DMS153 (cell line): ENCODE measurements at places on chromosomes 16 and 17.

GRCh38 chr17:57480438-57481196 lies 224.3 kb downstream of the MSI2 start:
- DNase-seq: no peak

GRCh38 chr17:19312406-19312805 lies 50.1 kb downstream of the B9D1 start:
- DNase-seq: no peak

DNA sequence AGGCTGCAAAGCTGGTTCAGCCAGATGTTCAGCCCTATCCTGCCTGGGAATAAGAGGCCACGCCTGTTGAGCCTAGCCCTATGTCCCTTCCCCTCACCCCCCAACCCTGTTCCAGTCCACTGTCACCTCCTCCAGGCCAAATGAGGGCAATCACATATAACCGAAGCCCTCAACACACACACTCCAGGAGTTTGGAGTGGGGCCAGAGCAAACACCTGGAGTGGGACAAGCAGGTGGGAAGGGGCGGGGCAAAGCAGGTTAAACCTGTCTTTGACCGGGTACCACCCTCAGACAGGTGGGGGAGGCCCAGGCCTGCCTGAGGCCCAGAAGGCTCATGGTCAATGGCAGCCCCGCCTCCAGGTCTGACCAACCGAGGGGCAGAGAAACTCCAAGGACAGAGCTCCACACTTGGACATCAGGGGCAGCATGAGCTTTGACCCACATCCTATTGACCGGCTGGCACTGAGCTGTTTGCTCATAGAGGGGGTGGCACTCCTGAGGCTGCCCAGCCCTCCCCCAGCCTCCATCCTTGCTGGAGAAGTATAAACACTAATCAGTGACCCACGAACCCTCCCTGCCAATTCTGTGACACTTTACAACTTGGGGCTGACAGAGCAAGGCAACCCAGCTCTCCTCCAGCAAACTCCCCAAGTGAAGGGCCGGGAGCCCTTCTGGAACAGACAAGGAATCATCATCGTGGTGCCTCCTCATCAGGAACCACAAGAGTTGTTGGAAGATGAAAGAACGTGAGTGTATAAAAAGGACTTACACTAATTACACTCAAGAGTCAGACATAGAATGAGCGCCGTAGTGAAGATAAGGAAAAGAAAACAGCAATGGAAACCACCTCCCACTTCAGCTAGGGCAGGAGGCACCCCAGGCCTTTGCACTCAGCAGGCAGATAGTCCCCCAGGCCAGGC lies 1.5 kb downstream of the ESRP2 start:
- peak; percentile 96 for DNase-seq

DNA sequence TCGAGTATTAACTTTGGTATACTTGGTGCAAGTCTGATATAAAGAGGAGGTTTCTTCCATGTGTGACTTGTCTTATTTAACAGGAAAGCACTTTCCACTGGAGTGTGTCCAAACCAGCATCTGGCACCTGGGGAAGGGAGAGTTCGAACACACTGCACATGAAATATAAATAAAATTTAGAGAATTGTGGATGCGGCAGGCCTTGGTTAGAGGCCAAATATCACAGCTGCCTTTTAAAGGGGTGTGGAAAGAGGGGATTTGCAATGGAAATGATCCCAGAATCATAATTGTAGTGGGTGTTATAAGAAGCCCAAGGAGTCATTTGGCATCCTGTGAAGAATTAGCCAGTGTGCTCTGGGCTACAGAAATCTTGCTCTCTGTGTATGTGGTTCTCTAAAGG lies 4.3 kb upstream of the NXN start:
- DNase-seq: no peak

DNA sequence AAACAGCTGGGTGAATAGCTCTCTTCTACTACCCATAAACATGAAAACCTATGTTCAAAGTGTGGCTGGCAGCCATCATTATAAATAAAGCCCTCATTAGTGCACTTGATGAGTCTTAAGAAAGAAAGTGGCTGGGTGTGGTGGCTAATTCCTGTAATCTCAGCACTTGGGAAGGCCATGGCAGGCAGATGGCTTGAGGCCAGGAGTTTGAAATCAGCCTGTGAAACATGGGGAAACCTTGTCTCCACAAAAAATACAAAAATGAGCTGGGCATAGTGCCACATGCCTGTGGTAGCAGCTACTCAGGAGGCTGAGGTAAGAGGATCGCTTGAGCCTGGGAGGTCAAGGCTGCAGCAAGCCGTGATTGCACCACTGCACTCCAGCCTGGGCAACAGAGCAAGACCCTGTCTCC lies 28.3 kb upstream of the APPBP2 start:
- DNase-seq: no peak

GRCh38 chr16:47643323-47644000 lies 182.3 kb downstream of the PHKB start:
- no peak for DNase-seq

- no peak for DNase-seq
Measured at GRCh38 chr16:85092851-85093250, 19.4 kb downstream of the CIBAR2 start.

DNA sequence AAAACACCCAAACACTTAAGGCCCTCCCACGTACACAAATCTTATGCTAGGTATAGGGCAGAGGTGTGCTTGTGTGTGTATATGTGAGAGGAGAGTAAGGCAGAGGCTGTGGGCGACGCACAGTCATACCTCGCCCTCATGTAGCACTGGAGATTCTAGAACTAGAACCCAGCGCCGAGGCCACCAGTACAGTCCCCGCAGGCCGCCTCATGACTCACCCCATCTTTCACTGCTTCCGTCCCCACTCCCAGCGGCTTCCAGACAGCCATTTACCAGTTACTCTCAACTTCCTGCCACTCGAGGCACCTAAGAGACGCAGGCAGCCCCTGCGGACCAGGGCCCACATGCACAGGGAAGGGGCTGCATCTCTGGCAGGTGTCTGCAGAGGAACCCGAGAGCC lies 23.2 kb upstream of the CYTH1 start:
- DNase-seq: no peak

DNA sequence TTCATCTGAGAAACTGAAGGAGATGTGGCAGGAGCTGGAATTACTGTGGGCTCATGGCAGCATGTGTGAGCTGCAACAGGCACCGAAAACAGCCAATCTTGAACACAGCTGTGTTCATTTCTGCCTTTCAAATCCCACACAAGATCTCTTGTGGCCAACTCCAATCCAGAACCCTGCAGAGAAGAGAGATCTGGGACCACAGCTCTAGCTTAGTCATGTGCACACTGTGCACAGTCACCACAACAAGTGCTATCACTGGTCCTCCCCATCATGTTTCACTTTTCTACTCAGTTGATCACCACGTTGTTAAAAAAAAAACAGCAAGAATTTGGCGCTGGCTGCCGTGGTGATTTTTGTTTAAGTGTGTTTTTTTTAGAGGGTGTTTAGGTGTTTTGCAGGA lies 254.5 kb upstream of the ELAC2 start:
- no peak for DNase-seq

GRCh38 chr16:85718682-85719081 lies 29.9 kb upstream of the GINS2 start:
- peak; percentile 43 for DNase-seq

DNA sequence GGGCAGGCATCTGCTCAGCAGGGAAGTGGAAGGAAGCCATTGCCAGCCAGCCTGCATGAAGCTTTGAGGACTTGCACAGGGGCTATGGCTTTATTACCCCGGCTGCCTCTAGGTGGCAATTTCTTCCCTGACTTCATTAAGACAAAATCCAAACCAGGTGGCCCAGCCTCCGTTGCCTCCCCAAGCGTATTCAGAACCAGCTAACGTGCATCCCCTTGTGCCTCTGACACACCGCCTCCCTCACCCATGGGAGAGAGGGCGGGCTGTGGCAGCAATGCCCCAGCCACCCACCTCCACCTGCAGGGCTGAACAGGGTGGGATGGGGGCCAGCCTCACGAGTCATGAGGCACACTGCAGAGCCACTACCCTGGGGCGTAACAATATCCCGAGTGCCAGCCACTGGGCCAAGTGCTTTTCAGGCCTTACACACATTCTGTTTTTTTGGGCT lies 6.8 kb downstream of the KIFC3 start:
- DNase-seq: peak; percentile 46

GRCh38 chr17:27741971-27742575 lies 58.3 kb downstream of the NOS2 start:
- no peak for DNase-seq

DNA sequence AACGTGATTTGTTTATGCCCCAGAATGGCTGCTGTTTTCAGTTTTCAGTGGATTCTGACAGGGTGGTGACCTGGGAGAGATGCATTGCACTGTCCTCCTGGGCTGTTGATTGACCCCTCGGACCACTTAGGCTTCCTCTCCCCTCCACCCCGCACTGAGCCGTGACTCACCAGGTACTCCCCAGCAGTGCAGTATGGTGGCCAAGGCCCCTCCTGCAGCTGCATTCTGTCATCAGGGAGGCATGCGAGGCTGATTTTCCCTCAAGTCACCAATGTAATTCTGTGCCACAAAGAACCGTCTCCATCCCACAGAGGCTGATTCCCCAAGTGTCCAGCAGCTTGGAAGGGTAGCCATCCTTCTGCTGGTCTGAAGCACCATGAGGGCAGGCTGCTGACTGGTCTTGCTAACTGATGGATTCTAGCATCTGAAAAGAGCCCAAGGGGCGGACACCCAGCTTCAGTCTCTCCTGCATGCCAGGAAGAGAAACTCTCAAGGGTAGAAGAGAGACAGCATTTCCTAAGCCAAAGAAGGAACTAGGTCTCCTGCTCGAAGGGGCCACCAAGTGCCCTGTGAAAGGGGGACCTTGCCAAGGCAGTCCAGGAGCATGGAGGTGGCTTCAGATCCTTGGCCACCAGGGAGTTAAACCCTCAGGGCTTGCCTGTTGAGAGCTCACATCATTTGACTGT lies 148.1 kb downstream of the SOCS1 start:
- DNase-seq: no peak

DNA sequence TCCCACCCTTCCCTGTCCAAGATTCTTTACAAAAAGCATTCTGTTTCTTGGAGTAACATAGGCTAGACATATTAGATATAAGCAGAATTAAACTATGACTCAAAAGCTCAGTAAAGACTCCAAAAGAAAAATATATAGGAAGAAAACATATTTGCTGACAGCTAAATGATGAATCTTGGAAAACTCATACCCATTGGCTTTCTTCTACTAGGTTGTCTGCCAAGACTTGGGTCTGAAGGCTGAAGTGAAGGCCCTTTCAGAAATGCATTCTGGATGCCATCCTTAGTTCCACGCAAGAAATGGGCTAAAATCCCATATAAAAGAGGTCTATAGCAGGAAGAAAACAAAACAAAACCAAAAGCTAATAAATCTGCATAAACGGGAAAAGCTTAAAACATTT lies 15.1 kb downstream of the CEP20 start:
- DNase-seq: no peak

GRCh38 chr16:58462499-58462996 lies 37.4 kb upstream of the NDRG4 start:
- DNase-seq: no peak

DNA sequence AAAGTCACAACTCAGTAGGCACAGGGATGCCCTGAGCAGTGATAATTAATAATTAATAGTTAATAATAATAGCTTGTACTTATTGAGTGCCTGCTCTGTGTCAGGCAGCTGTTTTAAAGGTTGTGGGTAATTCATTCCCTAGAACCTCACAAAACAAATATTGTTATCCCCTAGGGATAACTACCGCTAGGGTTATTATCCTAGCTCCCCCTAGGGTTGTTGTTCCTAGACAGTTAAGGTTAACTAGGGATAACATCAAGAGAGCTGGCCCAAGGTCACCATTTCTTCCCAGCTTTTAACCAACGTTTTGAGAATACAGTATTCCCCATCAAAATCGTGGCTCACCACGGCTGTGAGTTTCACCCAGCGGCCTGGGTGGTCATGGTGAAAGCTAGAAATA lies 180.1 kb downstream of the PRKCB start:
- peak; percentile 68 for DNase-seq

DNA sequence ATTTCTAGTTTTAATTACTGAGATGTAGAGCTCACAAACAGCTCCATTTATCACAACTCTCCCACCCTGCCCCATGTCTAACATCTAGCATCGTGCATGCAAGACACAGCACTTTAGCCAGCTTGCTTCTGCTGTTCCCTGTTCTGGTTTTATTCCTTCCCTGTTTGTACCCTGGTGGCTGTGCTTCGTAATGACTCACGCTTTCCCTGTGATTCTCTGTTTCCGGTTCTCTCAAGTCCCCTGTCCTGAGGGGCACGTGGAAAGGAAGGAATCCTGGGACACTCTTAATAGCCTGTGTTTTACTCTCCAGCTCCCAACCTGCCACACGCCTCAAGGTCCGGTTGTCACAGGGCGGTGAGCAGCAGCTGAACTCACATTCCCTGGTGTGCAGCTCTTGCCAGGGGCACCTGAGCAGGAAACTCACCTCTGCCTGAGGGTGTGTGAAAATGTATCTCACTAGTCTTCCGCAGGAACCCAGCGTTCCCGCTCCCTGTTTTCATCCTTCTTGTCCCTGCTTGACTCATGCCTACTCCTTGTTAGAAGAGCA lies 10.6 kb downstream of the SHISA6 start:
- DNase-seq: no peak

DNA sequence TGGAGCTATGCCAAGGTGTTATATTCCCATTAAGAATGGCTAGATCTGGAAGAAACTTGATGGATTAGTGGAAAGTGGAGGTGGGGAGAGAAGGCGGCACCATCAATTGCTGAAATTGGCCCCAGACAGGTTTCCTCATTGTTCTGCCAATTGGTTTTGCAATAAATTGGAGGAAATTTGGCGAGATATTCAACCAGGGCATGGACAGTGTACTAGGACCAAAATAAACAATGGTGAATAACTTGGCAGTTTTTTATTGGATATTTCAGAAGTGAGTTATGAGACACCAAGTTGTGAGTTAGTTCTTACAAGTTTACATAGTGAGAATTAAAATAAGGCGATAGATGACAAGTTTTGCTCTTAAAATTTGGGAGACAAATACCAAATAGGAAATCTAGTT lies 41.1 kb upstream of the SOX9 start:
- DNase-seq: no peak

- no peak for DNase-seq
Measured at GRCh38 chr16:31253642-31254045, 6.1 kb upstream of the ITGAM start.

- no peak for DNase-seq
Measured at GRCh38 chr17:64200080-64201032, 62.7 kb downstream of the TEX2 start.
